IPS DF 19.7 (cell line): ENCODE measurements at places on chromosomes 4 and X.

DNA sequence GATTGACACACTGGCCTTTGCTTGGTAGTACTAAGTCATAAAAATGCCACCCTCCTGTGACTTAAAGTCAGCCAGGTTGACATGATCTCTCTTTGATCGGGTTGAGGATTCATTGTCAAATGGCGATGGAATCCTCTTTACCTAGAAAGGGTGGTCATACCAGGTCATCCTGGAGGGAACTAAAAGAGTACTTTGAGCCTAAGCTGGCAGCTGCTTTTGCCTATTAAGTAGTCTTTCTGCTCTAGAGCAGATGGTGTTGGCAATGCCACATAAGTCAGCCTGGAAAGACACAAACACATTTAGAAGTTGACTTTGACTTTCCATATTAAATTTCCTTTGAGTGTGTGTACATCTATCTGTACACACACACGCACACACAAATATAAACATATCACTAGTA is 39.2 kb upstream of the C4orf54 start:
- no peak for DNase-seq

- DNase-seq: no peak
Measured at GRCh38 chr4:112316360-112316759, 19.2 kb downstream of the ALPK1 start.

- no peak for DNase-seq
Measured at GRCh38 chr4:83358410-83358809, 23.8 kb upstream of the HPSE start.

DNA sequence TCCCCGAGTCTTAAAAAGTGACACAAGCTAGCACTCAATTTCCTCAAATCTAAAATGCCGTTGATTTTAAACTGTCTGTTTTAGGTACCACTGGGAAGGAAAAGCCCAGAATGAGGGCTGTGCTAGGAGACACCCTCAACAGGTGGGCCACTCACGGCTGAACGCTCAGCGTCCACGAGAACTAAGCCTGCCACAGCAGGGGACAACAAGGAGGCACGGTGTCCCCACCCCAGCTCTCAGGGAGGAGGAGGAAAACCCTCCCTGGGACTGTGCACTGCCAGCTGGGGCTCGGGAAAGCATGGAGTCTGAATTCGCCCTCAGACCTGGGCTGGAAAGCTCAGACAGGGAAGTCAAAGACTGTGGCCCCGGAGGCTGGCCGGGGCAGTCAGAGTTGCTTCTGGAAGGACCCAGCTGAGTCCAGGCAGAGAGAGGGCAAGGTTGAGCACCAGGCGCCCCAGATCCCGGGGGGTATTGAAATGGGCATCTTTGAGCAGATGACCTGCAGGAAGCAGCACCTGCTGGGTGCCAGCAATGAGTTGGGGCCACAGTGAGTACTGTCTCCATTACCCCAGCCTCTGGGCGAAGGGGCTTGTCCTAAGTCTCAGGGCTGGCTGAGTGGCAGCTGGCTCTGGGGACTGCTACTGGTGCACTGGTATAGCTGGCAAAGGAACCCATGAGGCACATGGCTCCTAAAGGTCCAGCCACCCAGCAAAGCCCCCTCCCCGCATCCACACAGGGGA is 769 bp upstream of the CPZ start:
- no peak for DNase-seq

DNA sequence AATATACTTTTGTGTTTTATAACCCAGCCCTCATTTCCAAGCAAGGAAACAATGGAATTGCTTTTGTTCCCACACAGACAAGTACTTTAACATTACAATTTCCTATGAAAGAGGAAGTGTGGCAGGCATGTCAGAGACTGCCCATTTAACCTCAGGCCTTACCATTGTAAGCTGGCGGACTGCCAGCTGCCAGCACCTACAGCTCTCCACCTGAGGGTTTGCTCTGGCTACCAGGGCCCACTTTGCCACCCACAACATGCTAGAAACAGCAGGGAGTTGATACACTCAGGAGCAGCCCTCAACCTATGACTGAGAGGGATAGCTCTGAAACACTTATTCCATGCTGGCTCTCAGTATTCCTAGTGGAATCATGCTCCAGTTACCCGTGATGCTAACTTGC is 152.3 kb upstream of the PRDX4 start:
- DNase-seq: no peak
